Stimulated activated CD8-positive, alpha-beta memory T cell treated with anti-CD3 and anti-CD28 coated beads, Interleukin-12 subunit alpha, Interleukin-12 subunit beta, amount 100 ng/mL, for 4 hours (primary cell): ENCODE measurements at places on chromosomes 1 and 21.

- no peak for DNase-seq
These were observed 7.2 kb downstream of the SETD4 start for GRCh38 chr21:36052860-36053714.

DNA sequence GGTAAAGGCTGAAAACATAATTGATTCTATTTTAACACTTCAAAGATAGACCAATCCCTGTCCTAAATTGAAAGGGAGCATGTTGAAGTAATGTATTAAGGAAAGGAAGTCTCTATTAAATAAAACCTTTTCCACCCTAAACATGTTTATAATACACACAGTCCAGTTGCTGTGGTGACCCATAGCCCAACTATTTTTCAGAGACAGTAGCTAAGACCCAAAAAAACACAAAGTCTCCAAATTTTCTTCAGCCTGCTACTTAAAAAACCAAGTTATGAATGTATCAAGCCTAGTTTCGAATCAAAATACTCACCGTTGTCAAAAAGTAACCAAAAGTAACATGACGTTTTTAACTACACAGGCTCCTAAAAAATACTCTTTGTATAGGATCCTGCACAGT is 1.6 kb downstream of the ELK4 start:
- DNase-seq = no peak

DNA sequence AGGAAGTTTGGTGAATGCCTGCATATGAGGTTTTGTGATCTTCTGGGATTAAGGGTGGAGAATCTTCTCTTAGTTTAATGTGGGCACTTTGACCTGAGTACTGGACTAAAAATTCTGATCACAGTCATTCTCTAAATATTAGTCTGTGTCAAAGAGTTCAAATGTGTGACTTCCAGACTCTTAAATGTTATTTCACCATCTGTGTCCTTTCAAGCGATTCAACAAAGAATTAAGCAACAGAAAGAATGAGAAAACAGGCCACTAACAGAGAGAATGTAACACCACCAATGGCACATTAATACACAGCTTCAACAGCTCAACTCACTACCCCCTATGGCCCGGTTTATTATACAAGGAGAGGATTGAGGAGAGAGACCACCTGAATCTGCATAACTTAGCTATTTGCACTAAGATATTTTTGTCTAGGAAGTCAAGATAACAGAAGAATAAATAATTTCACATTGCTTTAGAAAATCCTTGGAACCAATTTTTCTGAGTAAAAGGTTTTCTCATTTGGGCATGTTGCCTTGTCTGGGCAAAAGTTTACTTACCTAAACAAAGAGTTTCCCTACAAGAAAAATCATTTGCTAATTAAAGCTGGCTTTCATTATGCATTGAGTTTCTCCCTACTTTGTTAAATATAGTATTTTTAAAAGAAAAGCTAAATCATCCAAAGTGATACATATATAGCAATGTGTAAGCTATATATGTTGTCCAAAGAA is 1313.7 kb downstream of the NCAM2 start:
- no peak for DNase-seq

GRCh38 chr21:45163413-45164123 is 89.2 kb downstream of the ADARB1 start:
- DNase-seq = no peak

GRCh38 chr1:113835686-113836290 is 23.5 kb upstream of the RSBN1 start:
- DNase-seq = no peak

DNA sequence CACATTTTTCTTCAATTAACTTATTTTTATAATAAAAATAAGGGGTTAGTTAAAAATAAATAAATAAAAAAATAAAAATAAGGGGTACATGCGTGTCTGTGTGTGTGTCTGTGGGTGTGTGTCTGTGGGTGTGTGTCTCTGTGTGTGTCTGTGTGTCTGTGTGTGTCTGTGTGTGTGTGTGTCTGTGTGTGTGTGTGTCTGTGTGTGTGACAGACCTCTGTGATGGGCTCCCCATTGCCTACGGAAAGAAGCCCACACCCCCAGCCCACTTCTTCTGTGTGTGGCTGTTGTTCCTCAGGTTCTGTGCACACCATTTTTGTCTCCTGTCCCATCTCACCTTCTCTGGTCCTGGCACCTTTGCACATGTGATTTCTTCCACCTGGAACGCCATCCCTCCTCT is 9.9 kb downstream of the PHLDA3 start:
- DNase-seq = no peak

GRCh38 chr1:200732438-200732837 is 6.3 kb upstream of the CAMSAP2 start:
- DNase-seq = no peak

GRCh38 chr1:87039096-87039495 is 124.7 kb downstream of the HS2ST1 start:
- no peak for DNase-seq

DNA sequence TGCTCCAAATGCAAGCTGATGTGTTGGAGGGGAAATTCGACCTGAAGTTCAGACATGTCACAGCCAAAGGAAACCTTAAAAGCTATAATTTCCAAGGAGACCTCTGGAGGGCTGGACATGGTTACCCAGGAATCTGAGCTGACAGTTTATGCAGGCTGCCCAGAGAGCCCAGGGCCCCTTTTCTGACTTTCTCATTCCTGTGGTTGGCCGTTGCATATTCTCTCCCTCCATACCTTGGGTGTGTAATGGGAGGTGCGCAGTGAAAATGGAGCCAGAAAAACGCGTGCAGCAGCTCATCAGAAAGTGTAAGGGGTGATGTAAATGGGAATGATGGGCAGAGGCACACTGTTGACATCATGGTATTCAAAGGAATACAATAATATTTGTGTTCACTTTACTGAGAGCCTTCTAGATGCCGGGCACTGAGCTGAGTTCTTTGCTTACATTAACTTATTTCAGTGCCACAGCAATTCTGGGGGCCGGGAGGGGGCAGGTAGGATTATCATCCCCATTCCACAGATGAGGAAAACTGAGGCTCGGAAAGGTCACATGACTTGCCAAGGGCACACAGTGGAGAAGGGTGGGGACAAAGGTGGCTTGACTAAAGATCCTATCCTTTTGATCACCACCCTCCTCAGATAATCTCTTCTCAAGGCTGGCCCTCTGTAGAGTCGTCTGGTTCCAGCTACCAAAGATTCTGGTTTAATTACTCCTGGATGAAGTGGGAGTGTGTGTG is 38.6 kb downstream of the KAZN start:
- DNase-seq = no peak

GRCh38 chr1:241447031-241447644 is 72.4 kb downstream of the FH start:
- no peak for DNase-seq

DNA sequence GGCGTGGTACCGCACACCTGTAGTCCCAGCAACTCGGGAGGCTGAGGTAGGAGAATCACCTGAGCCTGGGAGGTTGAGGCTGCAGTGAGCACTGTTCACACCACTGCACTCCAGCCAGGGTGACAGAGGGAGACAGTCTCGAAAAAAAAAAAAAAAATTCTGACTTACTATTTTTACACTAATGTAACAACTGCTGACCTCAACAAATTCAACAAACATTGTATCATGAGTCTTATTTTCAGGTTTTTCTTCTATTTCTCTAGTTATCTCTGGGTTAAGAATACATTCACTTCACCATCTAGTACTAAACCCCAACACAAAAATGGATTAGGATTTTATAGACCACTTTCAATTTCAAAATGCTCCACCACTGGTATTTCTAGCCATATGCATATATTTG is 72.9 kb downstream of the UBR4 start:
- DNase-seq = no peak

GRCh38 chr1:167564612-167565270 is 11.2 kb upstream of the CREG1 start:
- DNase-seq = no peak

DNA sequence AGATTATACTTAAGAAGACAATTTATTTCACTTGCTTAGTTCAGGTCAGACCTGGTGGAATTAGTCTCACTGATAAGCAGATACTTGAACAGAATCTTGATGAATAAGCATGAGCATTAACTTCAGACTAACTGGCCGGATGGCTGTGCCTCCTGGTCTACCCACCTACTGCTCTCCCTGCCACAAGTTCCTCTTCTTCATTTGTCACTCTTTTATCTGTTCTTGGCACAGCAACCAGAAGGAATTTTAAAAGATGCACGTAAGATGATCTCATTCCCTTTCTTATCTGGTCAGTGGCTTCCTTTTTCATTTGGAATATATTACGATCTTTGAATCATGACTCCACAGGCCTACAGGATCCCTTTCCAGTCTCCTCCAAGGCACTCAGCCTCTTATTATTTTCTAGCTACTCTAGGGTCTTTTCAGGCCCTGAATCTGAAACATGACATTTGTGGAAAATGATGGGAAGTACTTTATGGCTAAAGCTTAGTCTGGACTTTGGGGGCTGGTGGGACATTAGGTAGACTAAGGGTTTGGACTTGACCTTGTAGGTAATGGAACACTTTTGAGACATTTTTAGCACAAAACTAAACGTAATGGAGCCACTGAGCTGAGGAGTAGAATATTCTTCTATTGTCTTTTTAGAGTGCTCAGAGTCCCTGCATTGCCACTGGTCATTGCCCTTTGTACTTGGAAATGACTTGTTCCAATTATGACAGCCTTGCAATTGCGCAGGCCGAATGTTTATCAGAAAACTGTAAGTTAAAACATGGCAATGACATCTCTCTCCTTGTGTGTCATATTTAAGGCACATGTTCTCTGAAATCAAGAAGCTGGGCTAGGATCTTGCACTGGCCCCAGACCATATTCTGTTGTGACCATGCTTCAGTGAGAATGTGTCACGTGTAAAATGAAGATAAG is 16.0 kb downstream of the ST6GALNAC3 start:
- no peak for DNase-seq

- no peak for DNase-seq
These were observed at the start of gene ITLN1 for GRCh38 chr1:160885042-160885441. TSS of gene ITLN1 (minus strand) at chr1:160885180. CDS start at chr1:160884877, 303 bp downstream.

GRCh38 chr1:154860156-154860870 is 9.8 kb downstream of the KCNN3 start:
- DNase-seq = no peak

DNA sequence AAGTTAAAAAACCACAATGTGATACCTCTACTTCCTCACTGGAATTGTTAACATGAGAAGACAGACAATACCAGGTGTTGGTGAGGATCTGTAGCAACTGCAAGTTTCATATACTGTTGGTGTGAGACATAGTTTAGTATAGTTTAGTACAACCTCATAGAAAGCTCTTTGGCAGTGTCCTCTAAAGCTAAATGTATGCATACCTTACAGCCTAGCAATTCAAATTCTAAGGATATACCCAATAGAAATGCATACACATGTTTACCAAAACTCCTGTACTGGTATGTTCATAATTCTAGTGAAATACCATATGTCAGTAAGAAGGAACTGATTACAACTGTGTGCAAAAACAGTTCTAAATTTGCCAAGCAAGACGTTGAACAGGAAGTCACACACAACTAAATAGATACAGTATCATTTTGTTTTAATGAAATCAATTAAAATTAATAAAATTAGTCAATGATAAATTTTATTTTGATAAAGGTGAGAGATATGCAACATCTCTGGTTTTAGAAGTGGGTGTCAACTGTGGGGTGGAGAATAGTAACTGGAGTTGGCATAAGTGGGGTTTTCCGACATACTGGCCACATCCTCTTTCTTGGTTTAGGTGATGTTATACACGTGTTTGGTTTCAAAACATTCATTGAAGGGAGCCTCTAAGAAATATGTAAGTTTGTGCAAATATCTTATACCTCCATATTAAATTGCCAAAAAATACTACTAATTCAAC is 450.7 kb downstream of the PTPRC start:
- DNase-seq = peak; percentile 4

- no peak for DNase-seq
These were observed 243.5 kb upstream of the NRIP1 start for GRCh38 chr21:15308333-15308732.

GRCh38 chr1:151847867-151848596 is 5.5 kb downstream of the THEM5 start:
- no peak for DNase-seq

DNA sequence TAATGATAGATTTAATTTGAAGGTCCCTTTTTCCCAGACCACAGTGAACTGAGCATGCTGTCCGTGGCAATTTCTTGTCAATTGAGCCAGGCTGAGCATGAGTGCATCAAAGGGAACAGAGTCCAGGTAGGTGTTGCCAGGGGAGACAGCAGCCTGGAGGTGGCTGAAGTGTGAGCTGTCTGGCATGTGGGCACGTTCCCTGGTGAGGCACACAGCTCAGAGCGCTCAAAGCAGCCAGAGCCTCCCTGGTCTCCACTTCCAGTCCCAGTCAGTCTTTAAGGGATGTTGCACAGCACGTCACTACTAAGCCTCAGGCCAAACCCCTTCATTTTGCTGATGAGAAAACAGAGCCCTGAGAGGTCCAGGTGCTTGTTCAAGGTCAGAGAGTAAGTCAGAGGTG is 251.4 kb downstream of the MATN1 start:
- no peak for DNase-seq

GRCh38 chr1:58924821-58925220 is 141.0 kb upstream of the JUN start:
- no peak for DNase-seq

DNA sequence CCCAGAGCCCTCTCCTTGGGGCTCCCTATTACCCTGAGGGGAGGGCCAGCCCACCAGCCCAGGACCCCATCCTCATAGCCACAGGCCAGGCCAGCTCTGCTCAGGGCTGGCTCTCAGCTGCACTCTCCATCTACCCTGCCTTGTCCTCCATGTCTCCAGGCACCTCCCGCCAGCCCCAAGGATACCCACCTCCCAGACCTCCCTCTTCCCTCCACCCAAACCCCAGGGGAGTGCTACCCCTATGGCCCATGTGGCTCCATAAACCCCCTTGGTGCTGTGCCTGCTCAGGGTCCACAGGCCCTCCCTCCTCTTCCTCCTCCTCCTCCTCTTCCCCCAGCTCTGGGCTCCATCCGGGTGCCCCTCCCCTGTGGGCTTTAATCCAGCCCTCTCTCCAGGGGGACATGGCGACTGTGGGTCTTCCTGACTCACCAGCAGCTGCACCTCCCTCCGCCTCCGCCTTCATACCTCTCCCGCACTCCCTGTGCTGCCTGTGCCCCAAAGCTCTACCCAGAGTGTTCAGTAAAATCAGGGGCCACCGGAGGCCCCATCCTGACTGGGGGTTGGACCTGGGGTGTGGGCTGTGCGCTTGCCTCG is 9.1 kb downstream of the YBEY start:
- DNase-seq = no peak

DNA sequence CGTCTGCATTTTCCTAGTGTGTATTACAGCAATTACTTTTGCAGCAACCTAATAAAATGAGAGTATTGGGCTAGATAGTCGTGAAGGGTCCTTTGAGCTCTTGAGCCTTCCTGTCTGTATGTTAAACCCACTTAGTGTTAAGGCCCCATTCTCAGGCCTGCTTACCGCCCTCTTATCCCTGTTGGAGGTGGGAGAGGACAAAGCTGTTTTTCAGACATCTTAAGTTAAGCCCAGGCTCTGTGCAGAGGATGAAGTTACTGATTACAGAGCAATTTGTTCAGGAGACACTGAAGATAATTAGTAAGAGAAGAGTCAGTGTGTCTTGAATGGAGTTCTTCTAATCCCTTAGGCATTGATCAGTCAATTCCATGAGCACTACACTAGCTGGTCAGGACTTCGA is 114.6 kb downstream of the UCK2 start:
- DNase-seq = no peak

GRCh38 chr1:183807549-183808168 is 2.7 kb downstream of the RGL1 start:
- DNase-seq = no peak

- DNase-seq = peak; percentile 13
These were observed 519 bp downstream of the RERE start for GRCh38 chr1:8816831-8817411.

- no peak for DNase-seq
These were observed 140.2 kb upstream of the KCNK1 start for GRCh38 chr1:233473549-233474204.
